ENCODE measurements at places on chromosomes 11 and 22.

DNA sequence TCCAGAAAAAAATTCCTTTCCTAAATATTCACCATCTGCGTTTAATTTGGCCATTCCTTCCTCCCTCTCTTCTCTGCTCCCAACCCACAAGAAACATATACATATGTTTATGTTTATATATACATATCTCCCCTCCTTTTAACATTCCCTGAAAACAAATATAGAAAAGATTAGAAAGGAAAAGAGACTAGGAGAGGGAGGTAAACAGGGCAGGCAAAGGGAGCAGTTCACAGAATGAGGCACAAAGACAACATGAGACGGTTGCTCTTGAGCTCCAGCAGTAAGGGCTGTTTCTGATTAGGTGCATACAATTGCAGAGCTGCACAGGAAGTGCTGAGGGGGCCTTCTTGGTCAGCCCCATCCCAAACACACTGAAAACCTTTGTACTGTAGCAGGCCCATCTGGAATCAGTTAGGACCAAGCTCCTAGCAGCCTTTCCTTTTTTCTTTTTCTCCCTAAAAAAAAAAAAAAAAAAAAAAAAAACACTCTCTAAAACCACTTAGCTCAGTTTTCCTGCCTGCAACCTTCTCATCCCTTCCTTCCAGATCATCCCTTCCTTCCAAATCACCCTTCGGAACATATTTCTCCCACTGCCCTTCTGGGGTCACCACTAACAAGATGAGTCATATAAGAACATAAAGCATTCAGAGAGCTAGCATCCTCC is 57.0 kb downstream of the RBFOX2 start:
- peak; percentile 23 for DNase-seq

GRCh38 chr11:14342906-14343305 is 16.1 kb downstream of the RRAS2 start:
- DNase-seq, result no peak

- DNase-seq, result no peak
These were observed 1083.9 kb downstream of the BRD1 start for GRCh38 chr22:48743601-48744282.

- DNase-seq, result no peak
These were observed 73.0 kb downstream of the CD44 start for GRCh38 chr11:35211952-35212351.

DNA sequence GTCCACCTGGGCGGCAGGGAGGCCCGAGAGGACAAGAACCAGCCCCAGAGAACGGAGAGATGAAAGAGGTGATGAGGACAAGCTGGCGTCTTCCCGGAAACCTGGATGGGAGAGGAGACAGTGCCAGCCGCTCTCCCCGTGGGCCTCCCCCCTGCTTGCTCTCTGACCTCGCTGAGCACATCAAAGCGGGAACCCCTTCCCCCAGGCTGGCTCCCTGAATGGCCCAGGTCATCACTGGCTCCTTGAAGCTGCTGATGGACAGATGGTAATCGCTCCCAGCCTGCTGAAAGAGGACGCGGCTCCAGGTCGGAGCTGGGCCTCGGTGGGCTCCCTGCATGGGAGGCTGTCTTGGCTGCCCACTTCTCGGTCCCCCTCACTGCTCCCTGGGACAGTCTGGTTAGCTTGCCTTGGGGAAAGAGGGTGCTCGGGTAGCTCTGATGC is 18.4 kb downstream of the RPUSD4 start:
- no peak for DNase-seq

GRCh38 chr22:22002526-22003055 is 20.0 kb upstream of the TOP3B start:
- DNase-seq, result no peak

- no peak for DNase-seq
These were observed 8.8 kb downstream of the DGCR2 start for GRCh38 chr22:19113429-19113828.

- DNase-seq, result no peak
These were observed 89.7 kb upstream of the CARD18 start for GRCh38 chr11:105229257-105229656.

DNA sequence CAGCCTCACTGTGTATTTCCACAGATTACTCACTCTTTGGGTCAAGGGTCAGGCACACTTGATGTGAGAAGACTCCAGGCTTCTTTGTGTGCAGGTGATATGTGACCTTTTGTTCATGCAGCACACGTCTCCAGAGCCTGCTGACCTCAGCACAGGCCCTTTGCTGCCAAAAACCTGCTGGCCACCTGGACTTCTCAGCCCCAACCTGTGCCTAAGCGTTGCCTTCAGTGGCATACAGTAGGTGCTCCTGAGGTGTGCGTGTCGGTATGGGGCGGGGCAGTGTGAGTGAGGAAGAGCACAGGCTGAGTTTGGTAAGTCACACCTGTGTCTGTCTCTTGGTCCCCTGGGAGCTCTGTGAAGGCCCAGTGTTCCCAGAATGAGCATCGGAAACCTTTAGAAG is 58.1 kb downstream of the WNT11 start:
- DNase-seq, result no peak

- DNase-seq, result no peak
These were observed 388.5 kb downstream of the JRKL start for GRCh38 chr11:96778272-96778671.

DNA sequence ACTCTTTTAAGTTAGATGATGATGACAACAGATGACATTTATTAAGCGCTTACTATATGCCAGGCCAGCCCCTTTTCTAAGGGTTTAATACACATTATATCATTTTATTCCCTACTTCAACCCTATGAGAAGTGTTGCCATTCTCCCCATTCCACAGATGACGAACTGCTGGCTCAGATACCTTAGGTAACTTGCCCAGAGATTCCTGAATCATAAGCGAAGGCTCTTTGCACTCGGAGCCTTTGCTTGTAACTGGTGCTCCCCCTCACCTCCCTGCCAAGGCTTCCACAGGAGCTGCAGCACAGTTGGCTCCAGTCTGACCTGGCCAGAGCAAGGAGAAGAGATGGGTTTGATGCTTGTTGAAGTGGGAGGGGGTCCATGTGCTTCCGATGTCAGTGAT is 43.0 kb downstream of the DBX1 start:
- no peak for DNase-seq

DNA sequence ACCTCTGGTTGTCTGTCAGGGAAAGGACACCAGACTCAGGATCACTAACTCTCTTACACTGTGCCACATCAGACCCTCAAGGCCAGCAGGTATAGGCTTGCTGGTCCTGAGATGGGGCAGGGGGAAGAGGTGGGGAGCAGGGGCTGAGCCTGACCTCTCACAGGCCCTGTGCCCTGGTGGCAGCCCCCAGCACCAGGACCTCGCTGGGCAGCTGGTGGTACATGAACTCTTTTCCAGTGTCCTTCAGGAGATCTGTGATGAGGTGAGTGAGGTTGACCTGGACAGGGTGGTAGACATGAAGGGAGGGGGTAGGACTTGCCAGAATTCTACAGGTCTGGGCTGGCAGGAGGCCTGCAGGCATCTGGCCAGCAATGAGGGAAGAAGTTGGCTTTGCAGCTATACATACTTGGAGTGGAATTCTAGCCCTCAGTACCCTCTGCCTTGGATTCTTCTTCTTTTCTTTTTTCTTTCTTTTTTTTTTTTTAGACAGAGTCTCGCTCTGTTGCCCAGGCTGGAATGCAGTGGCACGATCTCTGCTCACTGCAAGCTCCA is 1.4 kb downstream of the NUDT22 start:
- no peak for DNase-seq

- DNase-seq, result no peak
These were observed 27.4 kb downstream of the SEZ6L start for GRCh38 chr22:26196657-26197056.

- DNase-seq, result no peak
These were observed 56.0 kb downstream of the ZBTB16 start for GRCh38 chr11:114115451-114115928.

- DNase-seq, result no peak
These were observed 32.4 kb downstream of the MYH9 start for GRCh38 chr22:36355362-36355761.

DNA sequence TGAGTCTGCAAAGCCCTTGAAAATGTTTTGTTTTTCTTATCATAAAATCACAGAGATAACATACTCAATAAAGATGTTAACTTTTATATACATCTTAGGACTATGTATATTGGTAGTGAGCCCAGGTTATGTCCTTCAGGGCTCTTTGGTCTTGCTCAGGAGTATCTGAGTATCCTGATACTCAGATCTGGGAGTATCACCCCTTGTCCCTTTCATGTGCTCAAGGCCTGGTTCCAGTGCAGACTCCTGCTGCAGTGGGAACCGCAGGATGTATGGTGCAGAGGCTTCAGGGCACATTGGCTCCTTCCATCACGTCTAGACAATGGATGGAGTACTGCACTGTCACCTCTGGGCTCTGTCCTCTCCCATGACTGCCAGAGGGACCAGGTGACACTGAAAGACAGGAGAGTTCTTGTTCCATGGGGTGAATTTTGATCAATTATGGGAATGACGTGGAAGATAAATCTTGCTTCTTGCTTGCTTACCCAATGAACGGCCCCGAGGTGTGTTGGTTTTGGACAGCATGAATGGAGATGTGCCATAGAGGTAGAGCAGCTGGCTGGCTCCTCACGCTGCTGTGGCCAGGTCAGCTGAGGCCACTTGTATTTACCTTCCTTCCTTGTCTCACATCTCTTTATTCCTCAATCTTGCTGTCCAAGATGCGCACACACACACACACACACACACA is 215.5 kb downstream of the ARHGAP42 start:
- no peak for DNase-seq

DNA sequence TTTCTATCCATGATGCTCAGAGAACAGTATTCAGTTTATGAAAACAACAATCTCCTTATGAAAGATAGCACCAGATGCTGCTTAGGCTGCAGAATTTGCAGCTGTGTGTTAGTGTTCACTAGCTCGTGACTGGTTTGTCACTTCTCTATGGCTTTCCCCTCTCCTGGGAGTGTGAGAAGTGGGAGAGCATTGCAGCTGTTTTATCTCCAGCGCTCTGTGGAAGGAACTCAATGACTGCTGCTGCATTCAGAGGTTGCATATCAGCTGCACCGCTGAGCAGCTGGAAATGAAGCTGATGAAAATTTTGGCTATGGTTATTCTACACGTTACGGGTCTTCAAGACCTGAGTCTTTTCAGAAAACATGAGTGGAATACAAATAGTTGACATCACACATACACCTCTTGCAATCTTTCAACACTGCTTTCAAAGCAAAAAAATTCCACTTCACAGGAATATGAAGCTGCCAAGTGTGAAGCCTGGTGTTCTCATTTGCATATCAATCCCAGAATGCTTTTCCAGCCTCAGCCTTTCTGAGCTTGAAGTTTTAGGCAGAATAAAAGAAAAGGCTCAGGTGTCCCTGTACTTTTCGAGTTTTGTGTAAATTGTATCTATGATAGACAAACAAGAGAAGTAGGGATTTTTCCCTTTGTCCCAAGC is 149.3 kb upstream of the DDI1 start:
- DNase-seq, result no peak

- DNase-seq, result no peak
These were observed 910.4 kb downstream of the METTL15 start for GRCh38 chr11:29018631-29019030.

DNA sequence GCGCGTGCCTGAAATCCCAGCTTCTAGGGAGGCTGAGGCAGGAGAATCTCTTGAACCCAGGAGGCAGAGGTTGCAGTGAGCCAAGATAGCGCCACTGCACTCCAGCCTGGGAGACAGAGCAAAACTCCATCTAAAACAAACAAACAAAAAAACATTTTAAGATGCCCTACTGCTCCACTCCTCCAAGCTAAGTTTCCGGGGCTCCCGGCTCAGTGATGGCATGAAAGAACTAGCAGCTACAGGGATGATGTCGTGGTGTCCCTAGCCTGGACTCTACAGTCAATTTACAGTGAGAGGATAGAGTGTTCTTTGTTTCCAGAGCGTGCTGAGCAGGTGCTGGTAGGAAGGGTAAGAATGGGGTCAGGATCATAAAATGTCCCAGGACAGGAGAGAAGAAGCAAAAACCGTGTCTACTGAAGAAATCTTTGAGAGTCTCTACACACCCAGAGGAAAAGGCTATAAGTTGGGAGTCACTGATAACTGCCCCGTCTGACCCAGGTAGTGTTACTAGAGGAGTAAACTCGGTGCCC is 1.2 kb upstream of the ZBTB3 start:
- no peak for DNase-seq

GRCh38 chr11:57354699-57355098 is 16.5 kb downstream of the P2RX3 start:
- DNase-seq, result no peak

DNA sequence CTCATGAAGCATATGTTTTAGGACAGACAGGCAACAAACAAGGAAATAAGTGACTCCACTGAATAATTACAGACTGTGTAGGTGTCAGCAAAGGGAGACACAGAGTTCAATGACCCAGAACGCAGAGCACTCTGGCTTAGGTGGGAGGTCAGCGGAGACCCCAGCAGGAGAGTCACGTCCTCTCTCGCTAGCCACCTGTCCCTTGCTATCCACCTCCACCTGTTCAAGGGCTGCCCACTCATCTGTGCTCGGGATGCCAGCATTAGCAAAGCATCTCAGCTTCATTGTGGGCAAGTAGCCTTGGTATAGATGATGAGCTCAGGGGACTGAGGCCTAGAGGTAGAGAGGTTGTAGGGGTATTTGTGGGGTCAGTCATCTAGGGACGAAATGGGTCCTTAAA is 21.8 kb upstream of the ATXN10 start:
- no peak for DNase-seq

DNA sequence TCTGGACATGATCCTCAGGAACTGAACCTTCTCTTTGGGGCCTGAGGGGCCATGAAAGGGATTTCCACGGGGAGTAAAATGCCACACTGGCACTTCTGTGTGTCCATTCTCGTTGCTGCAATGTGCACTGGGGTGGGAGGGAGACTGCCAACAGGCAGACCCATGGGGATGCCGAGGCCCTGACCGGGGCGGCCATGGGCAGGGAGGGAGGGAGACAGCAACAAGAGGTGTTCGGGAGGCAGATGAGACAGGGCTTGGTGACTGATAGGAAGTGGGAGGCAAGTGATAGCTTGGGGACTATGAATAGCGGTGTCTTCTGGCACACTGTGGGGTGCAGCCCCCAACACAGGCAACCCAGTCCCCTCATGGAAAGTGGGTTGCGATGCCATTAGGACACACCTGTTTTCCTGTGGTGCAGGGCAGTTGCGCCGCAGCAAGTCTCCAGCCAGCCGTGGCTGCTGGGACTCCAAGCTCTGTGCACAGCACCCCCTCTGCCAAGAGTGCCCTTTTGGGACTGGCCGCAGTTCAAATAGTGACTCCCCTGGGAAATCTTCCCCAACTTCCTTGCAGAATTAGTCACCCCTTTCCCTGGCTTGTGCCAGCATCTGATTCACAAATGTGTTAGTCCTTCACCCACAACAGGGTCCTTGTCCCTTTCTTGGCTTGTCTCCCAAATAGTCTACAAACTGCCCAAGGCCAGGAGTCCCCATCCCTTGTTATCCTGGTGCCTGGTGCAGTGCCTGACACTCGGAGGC is 88.8 kb downstream of the CHST1 start:
- no peak for DNase-seq
